PC-3 (cell line): ENCODE measurements at places on chromosomes 7 and 10. TPM values are rescaled to one million over a fixed set of nuclear protein-coding genes. Genes with fewer than 3 reads are reported as not detected.

DNA sequence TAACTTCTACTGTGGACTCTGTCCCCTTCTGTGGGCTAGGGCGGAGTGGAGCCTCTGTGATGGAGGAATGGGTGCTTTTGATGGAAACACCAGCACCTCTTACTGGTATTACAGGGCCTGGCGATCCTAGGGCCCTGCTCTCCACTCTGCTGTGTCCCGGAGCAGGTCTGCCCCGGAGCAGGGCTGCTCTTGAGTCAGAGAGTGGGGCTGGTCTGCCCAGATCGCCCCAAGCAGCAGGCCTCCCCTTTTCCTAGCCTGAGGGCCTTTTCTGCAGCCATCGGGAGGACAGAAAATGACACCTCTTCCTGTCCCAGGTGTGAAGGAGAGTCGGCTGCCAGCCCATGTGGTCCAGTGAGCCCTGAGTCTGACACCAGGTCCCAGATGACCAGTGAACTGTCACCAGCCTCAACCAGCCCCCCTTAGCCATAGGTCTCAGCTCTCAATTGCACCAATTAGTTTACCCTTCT is 1.4 kb downstream of the ZNF282 start:
- DNase-seq: peak; percentile 34

DNA sequence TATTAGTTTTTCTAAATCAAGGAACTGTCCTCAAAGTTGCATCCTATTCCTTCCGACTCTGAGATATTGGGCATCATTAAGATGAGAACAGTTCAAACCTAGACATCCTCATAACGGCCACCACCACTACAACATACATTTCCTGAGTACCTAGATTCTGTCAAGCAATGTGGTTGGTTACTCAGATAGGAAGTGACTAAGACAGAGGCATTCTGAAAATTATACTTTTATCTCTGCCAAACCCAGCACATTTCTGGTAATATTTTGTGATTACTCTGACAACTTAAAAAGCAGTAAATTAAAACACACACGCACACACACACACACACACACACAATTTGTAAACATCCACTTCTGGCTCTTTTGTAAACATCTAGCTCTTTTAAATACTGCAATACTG is 291.2 kb upstream of the MEOX2 start:
- DNase-seq: peak; percentile 51

DNA sequence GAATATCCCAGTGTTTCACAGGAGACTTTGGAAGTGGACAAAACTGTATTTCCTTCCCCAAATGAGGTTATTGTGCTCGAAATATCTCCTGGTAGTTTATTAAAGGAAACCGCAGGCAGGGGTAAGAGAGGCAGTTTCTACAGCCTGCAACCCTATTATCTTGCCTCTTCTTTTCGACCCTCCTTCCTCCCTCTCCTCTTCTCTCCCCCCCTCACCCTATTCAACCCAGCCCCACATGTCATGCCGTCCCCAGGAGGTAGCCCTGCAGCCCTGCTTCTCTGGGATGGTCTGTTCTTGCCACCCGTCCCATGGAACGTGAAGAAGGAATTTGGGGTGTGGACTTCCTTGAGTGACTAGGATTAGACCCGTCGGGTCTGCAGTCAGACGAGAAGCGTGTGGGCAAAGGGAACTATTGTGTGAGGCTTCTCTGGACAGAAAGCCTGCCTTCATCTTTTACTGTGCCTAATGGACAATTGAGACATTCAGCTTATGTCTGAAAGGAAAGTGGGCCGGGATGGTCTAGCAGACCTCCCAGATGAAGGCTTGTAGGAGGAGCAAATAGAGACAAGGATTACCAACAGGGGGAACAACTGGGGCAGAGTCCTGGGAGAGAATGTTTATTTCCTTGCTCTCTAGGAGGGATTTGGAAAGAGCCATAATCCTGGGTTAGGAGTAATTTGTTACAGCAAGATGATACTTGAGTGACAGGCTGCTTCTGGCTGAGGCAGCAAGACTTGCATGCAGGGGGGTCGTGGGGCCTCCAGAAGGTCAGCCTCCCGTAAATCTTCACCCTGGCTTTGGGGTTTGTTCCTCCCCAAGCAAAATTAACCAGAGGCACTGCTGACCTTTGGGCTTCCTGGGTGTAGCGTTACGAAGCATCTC is 77.8 kb downstream of the TCF7L2 start:
- no peak for DNase-seq

MSMB gene
- not detected in 2 replicates for total RNA-seq

DNA sequence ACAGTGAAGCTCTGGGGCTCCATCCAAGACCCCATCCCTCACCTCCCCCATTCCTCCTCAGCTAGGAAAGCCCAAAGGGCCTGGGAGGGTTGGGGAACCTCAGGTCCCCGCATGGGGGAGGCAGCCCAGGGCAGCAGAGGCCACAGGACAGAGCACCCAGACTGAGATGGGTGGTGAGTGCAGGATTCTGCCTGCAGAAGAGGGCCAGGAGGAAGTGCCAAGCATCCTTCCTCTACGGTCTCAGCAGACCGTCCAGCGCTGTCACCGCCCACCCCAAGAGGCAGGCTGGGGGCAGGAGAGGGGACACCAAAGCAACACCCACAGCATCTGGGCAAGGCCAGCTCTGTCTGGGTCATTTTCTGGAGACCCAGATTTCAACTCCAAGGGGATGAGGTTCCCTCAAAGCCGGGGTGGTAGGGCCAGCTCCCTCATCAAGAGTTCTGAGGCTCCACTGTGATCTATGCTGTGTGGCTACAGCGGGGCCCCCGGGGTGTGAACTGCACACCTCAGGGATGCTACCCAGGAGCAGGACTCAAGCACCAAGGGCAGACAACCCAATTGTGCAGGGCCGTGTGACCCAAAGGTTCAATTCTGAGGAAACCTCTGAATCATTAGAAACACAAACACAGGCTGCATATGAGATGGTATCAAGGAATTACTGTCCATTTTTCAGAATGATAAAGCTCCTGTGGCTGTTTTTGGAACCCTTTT is 46.8 kb downstream of the CAMK2B start:
- no peak for DNase-seq

ZNF853 gene
- 1.0 and 1.6 TPM in 2 replicates for total RNA-seq

NANOS1 gene
- 5.4 and 6.0 TPM in 2 replicates for total RNA-seq

PLAC9 gene
- 0.81 and 2.0 TPM in 2 replicates for total RNA-seq

ZNF425 gene
- total RNA-seq: 1.6 and 2.0 TPM in 2 replicates

LMBR1 gene
- 61.7 and 63.9 TPM in 2 replicates for total RNA-seq

DNA sequence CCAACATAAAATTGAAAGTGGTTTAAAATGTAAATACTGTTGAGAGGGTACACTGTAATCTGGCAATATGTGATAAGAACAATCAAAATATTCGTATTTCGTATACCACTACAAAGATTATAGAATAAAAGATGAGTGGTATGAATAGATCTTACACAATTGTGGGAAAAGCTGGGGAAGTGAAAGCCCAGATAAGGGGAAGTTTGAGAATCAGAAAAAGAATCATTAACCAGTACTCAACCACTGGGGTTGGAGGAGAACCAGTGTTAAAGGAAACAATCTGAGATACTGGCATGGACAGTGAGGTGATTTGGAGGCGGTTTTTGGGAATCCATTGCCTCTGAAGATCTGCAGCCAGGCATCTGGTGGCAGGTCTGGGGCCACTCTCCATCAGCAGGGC is 59.7 kb upstream of the CDK14 start:
- no peak for DNase-seq

DNA sequence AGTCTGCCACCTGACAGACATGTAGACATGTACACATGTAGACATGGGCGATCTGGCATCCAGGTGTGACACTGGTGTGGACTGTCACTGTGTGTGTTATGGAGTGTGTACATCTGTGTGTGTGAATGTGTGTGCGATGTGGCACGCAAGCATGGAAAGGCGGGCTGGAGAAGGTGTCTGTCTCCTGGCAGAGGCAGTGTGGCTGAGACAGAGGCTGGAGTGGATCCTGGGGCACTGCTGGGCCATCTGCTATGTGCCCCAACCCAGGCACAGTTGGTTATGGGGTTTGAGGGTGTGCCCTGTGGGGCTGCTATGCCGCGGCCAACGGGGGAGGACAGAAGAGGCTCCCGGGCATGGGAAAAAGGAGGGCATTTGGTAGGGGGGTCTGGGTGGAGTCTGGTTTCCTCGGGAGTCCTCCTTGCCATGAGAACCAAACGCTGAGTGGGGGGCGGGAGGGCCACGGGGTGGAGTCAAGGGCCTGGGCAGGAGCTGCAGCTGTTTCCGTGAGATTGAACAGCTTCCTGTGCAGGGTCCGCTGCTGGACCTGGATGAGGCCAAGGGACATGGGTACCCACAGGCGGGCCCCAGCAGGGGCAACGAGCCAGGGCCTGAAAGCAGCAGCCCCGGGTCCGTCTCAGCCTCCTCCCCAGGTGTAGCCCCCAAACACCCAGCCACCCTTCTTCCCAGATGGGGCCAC is 1.3 kb downstream of the ELN start:
- DNase-seq: no peak

DNA sequence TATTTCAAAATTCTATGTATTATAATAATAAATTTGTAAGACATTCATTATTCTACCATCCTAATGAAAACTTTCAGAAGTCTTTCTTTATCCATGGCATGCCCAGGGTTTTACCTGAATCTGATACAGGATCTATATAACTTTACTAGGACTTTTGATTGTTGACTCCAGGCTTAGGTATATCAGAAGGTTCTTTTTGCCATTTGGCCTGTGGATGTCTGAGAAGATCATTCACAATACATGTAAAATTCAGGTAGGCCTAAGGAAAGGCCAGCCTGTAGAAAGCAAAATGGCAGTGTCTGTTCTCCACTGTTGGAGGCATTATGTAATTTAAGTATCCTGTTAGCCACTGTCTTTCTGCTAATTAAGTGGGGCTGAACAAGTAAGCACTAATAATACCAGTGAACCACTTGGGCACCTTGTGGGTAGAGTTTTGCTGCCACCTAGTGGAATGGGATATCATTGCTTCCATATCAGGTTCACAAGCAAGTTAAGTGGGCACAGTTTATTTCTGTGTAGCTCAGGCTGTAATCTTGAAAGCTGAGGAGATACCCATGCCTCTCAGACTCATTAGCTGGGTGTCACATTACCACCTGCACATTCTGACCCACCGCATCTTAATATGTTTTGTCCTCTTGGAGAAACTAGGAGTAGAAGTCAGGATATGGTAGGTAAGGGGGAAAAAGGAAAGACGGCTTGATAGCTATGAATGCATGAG is 105.5 kb downstream of the SEPTIN7 start:
- DNase-seq: peak; percentile 81

DNA sequence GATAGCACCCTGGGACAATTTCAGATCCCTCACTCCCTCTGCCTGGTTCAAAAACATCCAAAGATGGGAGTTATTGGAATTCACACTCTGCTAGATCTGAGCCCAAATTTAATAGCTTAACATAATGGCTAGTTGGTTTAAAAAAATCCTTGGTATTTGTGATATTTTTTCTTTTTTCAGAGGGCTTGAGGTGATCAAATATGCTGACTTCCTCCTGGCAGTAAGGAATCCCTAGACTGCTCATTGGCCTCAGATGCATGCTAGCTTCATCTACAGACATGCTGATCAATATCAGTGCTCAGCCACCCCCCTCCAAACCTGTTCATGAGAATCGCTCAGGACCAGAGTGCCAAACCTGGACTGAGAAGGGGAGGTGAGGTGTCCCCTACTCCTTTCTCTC is 74.7 kb upstream of the PLPP4 start:
- DNase-seq: no peak

- DNase-seq: peak; percentile 69
Measured at GRCh38 chr10:70272925-70273316, 10.9 kb downstream of the NPFFR1 start.

STEAP2 gene
- 4.7 and 7.0 TPM in 2 replicates for total RNA-seq

GRCh38 chr7:108650467-108650866 is 80.8 kb downstream of the DNAJB9 start:
- peak; percentile 22 for DNase-seq

- peak; percentile 61 for DNase-seq
Measured at GRCh38 chr7:124536156-124536762, 229.3 kb downstream of the GPR37 start.

DNA sequence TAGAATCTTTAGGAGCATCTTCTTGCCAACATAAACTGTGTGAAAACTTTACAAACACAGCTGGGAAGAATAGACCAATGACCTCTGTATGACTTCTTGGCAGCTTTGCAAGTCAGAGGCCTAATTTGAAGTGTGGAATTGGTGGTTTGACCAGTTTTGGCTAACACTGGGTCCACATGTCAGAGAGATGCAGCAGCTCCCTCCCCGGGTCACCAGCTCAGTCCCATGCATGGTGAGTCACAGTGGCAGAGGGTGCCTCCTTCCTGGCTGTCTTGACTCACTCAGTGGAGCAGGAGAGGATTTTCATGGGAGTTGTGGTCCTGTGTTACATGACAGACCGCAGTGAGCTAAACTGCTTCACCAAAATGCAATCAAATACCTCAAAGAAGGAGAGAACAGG is 8.2 kb upstream of the STARD3NL start:
- DNase-seq: peak; percentile 81

ACSL5 gene
- 1.4 TPM in 1 of 2 replicates, not detected in the other for total RNA-seq

ACSM6 gene
- total RNA-seq: not detected in 2 replicates

TMEM176B gene
- total RNA-seq: not detected in 2 replicates

- DNase-seq: no peak
Measured at GRCh38 chr10:86730227-86730626, 26.2 kb upstream of the BMPR1A start.

- DNase-seq: peak; percentile 58
Measured at GRCh38 chr10:84205049-84205852, 10.9 kb downstream of the CDHR1 start.

- no peak for DNase-seq
Measured at GRCh38 chr10:12777840-12778585, 223.5 kb downstream of the CCDC3 start.

GPR26 gene
- not detected in 2 replicates for total RNA-seq

DNA sequence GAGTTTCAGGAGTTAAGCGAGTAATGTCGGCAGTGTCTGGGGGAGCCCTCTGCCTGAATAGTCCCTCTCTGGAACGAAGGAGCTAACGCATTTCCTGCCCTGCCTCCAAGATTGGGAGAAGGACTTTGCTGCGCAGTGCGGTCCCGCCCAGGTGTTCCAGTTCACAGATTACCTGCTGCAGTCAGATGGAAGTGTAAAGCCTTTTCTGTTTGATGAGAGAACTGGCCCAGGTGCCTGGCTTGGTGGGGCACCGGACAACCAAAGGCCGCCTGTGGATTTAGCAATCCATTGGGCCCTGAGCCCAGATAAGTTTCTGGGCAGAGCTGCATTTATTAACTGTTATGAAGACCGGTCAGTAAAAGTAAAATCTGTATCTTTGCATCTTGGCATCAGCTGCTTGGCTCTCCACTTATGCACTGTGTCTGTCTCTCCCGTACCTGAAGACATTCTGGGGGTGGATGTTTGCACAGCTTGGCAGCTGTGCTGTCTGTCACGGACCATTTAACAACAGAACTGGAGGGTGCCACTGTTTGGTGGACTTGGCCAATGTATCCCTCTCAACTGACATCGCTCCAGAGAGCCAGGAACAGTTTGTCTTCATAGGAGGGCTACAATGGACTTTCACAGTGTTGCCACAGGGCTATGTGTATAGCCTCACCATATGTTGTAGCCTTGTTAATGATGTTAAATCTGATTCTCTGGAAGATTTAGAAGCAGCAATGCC is 654.7 kb upstream of the ZWINT start:
- DNase-seq: no peak

- peak; percentile 9 for DNase-seq
Measured at GRCh38 chr7:149377386-149377785, 83.5 kb downstream of the ZNF777 start.

- DNase-seq: no peak
Measured at GRCh38 chr10:31759124-31759798, 169.4 kb downstream of the ARHGAP12 start.
